ENCODE measurements at places on chromosomes 2 and 18.

DNA sequence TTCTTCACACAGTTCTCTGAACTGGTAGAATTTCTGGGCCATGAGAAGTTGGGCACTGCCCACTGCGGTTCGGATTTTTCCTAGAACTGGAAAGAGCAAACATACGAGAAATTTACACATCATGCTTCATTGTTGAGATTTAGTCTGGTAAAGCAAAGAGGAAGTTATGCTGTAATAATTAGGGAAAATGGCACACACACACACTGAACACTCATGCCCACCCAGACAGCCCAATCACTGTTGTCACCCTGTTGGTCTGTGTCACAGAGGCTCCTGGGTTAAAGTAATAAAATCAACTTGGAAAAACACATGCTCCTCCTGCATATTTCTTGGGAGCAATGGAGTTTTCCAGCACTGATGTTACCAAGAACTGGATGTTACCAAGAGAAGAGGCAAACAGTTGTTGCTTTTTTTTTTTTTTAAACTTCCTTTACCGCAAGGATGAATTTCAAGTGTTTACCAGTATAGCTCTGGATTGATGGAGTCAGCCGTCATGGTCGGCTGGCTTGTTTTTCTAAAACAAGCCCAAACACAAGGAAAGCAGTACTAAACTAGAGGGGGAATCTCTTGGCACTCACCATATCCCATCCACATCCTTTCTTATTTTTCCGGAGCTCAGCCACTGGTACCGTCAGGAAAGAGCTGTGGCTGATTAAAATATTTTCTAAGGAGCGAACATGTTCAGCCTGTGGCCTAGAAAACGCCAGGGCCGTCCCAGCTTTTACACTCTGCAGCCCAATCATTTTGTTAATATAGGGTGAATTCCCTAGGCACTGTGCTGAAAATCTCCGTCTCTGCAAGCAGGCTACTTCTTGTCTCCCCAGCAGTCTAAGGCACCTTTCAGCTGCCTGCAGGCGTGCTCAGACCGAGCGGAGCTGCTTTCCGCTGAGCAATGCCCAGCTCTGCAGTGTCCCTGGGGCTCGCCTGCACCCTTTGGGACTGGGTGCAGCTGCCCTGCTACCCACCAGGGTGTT, 58.9 kb downstream of the TGIF1 start:
- no peaks in the 10 kb centered on the region for H3K4me1 ChIP-seq
- H3K36me3 ChIP-seq = no peaks in the 10 kb centered on the region
- no peak overlapping the region for H3K4me3 ChIP-seq
- no peaks in the 10 kb centered on the region for H3K27me3 ChIP-seq
- H3K27ac ChIP-seq = no peak overlapping the region
- no peak for DNase-seq

DNA sequence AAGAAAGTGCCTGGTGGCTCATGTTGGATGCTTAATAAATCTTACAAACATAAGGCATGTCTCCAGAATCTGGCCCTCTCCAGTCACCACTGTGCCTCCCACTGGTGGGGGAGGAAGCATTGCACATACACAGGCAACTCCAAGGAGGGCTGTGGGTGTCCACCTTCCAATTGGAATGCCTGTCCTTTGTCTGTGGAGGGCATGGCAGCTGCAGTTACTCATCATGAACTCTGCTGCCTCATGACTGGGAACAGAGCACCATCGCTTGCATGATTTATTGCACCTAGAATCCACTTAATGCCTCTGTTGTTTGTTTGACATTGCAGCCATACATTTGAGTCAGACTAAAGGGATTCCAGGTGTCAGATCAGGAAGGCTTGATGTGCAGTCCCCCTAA, 278.9 kb downstream of the PRKCE start:
- H3K4me3 ChIP-seq = no peak overlapping the region
- no peak for DNase-seq
- no peaks in the 10 kb centered on the region for H3K36me3 ChIP-seq
- peaks cover 1% of the 10 kb centered on the region for H3K27me3 ChIP-seq
- no peak overlapping the region for H3K27ac ChIP-seq

- peaks cover 5% of the 10 kb centered on the region for H3K4me1 ChIP-seq
- no peak overlapping the region for H3K27ac ChIP-seq
- DNase-seq = no peak
- peaks cover 2% of the 10 kb centered on the region for H3K27me3 ChIP-seq
- H3K36me3 ChIP-seq = no peaks in the 10 kb centered on the region
- H3K4me3 ChIP-seq = no peak overlapping the region
These were observed 46.7 kb downstream of the DAPL1 start for GRCh38 chr2:158841850-158842249.

DNA sequence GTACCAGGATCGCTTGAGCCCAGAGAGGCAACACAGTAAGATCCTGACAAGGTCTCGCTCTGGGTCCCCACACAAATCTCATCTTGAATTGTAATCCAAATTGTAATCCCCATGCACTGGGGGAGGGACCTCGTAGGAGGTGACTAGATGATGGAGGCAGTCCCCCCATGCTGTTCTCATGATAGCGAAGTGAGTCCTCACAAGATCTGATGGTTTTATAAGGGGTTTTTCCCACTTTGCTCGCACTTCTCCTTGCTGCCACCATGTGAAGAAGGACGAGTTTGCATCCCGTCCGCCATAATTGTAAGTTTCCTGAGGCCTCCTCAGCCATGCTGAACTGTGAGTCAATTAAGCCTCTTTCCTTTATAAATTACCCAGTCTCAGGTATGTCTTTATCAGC, 46.0 kb upstream of the SERTAD2 start:
- no peak overlapping the region for H3K27ac ChIP-seq
- H3K27me3 ChIP-seq = no peaks in the 10 kb centered on the region
- no peaks in the 10 kb centered on the region for H3K36me3 ChIP-seq
- peaks cover 25% of the 10 kb centered on the region for H3K4me1 ChIP-seq
- DNase-seq = no peak

- DNase-seq = no peak
- H3K4me1 ChIP-seq = no peaks in the 10 kb centered on the region
- no peaks in the 10 kb centered on the region for H3K36me3 ChIP-seq
- H3K4me3 ChIP-seq = no peak overlapping the region
- no peaks in the 10 kb centered on the region for H3K27me3 ChIP-seq
- no peak overlapping the region for H3K27ac ChIP-seq
These were observed 210.8 kb upstream of the ZEB2 start for GRCh38 chr2:144730711-144731110.

DNA sequence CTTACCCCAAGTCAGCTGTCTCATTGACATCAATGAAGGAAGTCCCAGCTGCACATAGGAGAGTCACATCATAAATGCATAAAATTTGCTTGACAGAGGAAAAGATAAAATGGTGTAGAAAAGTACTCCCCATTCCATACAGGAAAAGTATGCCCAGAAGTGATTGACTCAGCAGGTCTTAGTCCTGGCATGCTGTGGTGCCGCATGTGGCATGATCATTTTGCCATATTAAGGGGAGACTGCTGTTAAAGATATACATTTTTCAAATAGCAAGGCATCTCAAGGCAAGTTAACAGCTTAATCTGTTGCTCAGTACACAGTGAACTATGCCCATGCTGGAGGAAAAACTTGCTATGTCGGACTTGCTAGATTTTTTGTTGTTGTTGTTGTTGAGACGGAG, 8.1 kb downstream of the COPS7B start:
- H3K27ac ChIP-seq = no peak overlapping the region
- H3K4me3 ChIP-seq = no peak overlapping the region

DNA sequence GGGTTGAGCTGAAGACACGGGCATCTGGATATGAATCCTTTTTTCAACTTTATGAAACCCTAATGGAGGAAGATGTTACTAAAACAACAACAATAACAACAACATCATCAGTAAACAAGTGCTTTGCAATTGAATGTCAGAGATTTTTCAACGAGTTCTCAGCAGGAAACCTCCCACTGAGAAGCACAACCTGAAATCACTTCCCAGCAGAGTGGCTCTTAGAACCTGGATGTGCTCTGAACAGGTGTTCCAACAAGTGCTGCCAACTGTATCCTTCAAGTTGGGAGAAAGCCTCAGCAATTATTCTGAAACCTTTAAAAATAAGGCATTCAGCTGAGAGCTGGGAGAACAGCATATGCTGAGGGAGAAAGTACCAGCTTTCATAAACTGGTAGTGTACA, 1622.7 kb upstream of the CELF4 start:
- H3K27me3 ChIP-seq = peaks cover 1% of the 10 kb centered on the region
- H3K4me1 ChIP-seq = no peaks in the 10 kb centered on the region
- H3K36me3 ChIP-seq = no peaks in the 10 kb centered on the region
- H3K27ac ChIP-seq = no peak overlapping the region

DNA sequence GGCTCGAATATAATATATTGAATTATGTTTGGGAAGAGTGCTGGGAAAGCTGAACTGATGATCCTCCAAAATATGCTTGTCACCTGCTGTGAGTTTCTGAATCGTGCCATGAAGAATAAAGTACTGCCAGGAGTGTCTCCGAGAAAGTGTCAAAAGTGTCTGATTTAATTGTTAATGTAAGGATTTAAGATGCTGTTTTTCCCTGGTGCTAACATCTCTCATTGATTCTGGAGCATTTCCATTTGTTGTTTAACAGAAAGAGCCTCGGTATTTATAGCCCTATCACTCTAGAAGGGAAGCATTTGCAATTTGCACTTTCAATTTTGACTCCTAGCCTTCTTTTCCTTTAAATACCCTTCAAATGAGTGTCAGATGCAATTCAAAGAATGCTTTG, 342.2 kb downstream of the RND3 start:
- H3K4me3 ChIP-seq = no peak overlapping the region
- DNase-seq = no peak
- no peaks in the 10 kb centered on the region for H3K36me3 ChIP-seq
- no peaks in the 10 kb centered on the region for H3K4me1 ChIP-seq

- no peak overlapping the region for H3K27ac ChIP-seq
- no peaks in the 10 kb centered on the region for H3K36me3 ChIP-seq
- no peaks in the 10 kb centered on the region for H3K4me1 ChIP-seq
These were observed 419.2 kb downstream of the NR4A2 start for GRCh38 chr2:155913356-155913755.

DNA sequence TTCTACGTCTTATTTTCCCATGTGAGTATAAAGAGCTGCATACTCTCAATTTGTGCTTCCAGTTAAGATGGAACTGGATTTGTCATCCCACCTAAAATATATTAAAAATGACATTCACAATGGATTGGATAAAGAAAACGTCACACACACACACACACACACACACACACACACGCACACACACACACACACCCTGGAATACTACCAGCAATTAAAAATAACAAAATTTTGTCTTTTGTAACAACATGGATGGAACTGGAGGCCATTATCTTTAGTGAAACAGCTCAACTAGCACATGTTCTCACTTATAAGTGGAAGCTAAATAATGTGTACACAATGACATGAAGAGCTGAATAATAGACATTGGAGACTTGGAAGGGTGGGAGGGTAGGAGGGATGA, 3.8 kb upstream of the QPCT start:
- H3K27ac ChIP-seq = no peak overlapping the region
- H3K27me3 ChIP-seq = peaks cover 3% of the 10 kb centered on the region
- peaks cover 33% of the 10 kb centered on the region for H3K4me1 ChIP-seq
- H3K4me3 ChIP-seq = no peak overlapping the region
- DNase-seq = no peak

GRCh38 chr18:76493213-76494161, 1.6 kb downstream of the ZNF516 start:
- H3K27me3 ChIP-seq = peaks cover 36% of the 10 kb centered on the region
- H3K36me3 ChIP-seq = peaks cover 10% of the 10 kb centered on the region
- peak; percentile 26 for DNase-seq

GRCh38 chr2:160411167-160411566, 82.4 kb downstream of the RBMS1 start:
- no peak overlapping the region for H3K4me3 ChIP-seq
- no peak for DNase-seq
- peaks cover 16% of the 10 kb centered on the region for H3K36me3 ChIP-seq
- peaks cover 43% of the 10 kb centered on the region for H3K4me1 ChIP-seq
- H3K27me3 ChIP-seq = peaks cover 19% of the 10 kb centered on the region

- no peak overlapping the region for H3K4me3 ChIP-seq
- no peak overlapping the region for H3K27ac ChIP-seq
- H3K36me3 ChIP-seq = no peaks in the 10 kb centered on the region
- H3K4me1 ChIP-seq = peaks cover 9% of the 10 kb centered on the region
- no peak for DNase-seq
These were observed 29.4 kb upstream of the WDR75 start for GRCh38 chr2:189411860-189412259.

- H3K4me3 ChIP-seq = no peak overlapping the region
- no peak for DNase-seq
- H3K36me3 ChIP-seq = no peaks in the 10 kb centered on the region
- peaks cover 1% of the 10 kb centered on the region for H3K27me3 ChIP-seq
- H3K27ac ChIP-seq = no peak overlapping the region
These were observed 37.8 kb upstream of the RTTN start for GRCh38 chr18:70243131-70243929.

GRCh38 chr18:8400825-8401224, 208.4 kb upstream of the RAB12 start:
- H3K4me1 ChIP-seq = peaks cover 18% of the 10 kb centered on the region
- H3K27ac ChIP-seq = no peak overlapping the region
- no peak for DNase-seq
- no peak overlapping the region for H3K4me3 ChIP-seq
- peaks cover 10% of the 10 kb centered on the region for H3K27me3 ChIP-seq
- H3K36me3 ChIP-seq = peaks cover 56% of the 10 kb centered on the region

DNA sequence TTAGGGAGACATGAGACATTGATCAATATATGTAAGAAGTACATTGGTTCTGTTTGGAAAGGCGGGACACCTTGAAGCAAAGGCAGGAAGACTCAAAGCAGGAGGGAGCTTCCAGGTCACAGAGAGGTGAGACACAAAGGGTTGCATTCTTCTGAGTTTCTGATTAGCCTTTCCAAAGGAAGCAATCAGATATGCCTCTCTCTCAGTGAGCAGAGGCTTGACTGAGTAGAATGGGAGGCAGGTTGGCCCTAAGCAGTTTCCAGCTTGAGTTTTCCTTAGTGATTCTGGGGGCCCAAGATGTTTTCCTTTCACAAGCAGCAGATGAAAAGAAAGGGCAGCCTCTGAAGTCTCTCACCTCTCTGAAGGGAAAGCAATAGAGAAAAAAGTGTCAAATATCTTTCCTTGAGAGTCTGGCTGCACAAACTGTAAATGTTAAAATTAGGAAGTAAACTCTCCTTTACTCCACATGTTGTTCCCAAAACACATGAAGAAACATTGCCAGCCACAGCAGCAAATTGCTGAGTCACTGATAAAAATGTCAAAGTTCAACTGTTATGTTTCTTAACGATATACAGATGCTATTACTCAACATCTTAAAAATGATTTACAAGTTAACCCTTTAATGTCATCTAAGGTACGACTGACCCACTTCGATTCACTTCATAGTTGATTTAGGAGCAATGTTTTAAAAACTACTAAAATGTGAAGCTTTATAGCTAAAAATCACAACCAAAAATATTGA, 40.3 kb downstream of the CYB5A start:
- peaks cover 20% of the 10 kb centered on the region for H3K36me3 ChIP-seq
- H3K4me3 ChIP-seq = no peak overlapping the region
- no peak for DNase-seq

- DNase-seq = no peak
- H3K4me1 ChIP-seq = no peaks in the 10 kb centered on the region
- H3K27ac ChIP-seq = no peak overlapping the region
- H3K36me3 ChIP-seq = peaks cover 5% of the 10 kb centered on the region
These were observed 379.0 kb downstream of the ZEB2 start for GRCh38 chr2:144140891-144141290.

GRCh38 chr2:96156011-96156820, 11.0 kb upstream of the DUSP2 start:
- no peak for DNase-seq
- peaks cover 6% of the 10 kb centered on the region for H3K27me3 ChIP-seq
- no peak overlapping the region for H3K27ac ChIP-seq
- H3K36me3 ChIP-seq = no peaks in the 10 kb centered on the region
